ENCODE measurements at places on chromosomes 12 and 14.

- no peak for DNase-seq
Measured at GRCh38 chr12:88496891-88497371, 83.3 kb downstream of the KITLG start.

DNA sequence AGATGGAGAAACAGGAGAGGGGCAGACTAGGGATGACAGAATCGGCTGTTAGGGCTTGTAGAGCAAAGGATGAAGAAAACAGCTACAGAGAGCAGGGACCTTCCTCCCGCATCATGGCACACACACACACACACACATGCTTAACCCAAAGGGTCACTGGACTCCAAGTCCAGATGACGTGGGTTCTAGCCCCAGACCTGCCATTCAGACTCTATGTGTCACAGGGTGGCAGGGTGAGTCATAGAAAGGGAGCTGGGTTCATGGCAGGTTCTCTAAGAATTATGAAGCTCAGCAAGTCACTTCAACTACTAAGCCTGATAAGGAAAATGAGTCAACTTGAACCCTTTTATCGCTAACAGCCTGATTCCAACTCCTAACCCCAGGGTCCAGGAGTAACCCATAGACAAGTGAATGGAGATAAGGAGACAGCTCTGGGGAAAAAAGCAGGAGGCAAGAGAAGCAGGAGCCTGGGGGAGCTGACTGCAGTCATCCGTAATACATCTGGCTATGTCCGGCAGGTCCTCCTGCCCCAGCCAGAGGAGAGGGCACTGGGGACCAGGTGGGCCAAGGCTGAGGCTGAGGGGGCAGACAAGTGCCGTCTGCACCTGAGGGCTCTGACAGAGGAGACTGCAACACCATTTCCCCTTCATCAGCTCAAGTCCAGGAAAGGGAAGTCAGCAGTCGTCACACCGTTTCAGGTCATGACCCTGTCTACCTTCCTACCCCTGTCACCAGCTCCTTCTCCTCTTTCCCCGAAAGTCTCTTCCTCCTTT lies 3.6 kb upstream of the TNFRSF1A start:
- no peak for DNase-seq

- DNase-seq: no peak
Measured at GRCh38 chr12:26274441-26275312, 79.3 kb downstream of the SSPN start.

GRCh38 chr14:23430723-23431085 lies 4.8 kb downstream of the MYH7 start:
- DNase-seq: no peak

Measured in D341Med (cell line).